Left forelimb (tissue), 1 donor: ENCODE measurements at places on chromosomes 16 and 17.

GRCh38 chr17:57270801-57271245, 14.5 kb downstream of the MSI2 start:
- DNase-seq, result no peak

GRCh38 chr17:19663097-19663496, 14.5 kb downstream of the ALDH3A2 start:
- DNase-seq, result no peak

DNA sequence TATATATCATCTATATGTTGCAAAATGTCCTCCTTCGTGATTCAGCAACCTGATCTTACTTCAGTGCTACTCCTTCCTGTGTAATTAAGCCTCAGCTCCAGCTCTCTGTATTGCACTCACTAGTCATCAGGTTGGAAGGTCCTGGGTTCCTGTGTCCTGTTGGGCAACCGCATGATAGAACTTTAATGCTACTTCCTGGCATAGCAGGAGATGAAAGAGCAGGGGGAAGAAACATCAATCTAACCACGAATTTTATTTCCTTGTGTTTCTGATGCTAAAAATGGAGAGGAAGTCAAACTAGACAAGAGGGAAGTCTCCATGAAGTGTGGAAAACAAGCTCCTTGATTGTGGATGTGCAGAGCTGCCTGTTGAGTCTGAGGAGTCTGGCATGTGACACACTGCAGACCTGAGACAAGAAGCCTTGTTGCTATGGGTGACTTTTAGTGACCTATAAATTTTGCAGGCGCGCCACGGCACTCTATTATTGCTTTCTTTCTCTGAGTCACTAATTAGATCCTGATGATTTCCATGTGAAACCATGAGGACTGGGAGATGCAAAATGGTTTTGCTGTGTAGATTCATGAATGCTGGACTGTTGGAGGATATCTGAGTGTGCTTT, 25.6 kb downstream of the IGSF6 start:
- no peak for DNase-seq

DNA sequence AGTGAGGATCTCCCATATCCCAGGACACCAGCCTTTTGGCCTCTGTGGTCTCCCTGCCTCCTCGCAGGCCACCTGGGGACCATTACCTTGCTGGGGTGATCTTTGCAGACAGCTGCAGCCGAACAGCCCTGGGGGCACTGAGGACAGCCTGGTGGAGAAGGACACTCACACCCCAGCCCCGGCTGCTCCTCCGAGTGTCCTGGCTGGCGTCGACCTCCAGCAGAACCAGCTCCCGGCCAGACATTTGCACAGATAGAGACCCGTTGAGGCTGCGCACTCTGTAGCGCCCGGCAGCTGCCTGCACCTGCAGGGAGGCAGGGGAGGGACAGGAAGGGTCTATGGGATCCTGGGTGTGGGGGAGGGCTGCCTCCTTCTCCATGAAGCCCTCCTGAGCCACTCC, 90.3 kb downstream of the RMI2 start:
- DNase-seq, result no peak

DNA sequence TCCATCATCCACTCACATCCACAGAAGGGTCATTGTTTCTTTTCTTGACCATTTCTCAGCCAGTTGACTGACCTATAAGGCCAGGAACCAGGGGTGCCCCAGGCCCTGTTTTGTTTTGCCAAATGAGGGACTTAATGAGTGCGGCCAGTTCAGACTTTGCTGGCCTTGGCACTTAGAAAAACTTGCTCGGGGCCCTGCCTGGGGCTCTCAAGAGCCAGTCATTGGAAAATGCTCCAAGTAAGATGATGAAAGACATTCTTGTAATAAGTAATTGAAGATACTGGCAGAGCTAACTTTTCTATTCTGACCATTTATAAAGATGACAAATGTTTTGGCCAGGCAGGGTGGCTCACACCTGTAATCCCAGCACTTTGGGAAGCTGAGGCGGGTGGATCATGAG, 29.0 kb upstream of the CLEC18B start:
- no peak for DNase-seq

DNA sequence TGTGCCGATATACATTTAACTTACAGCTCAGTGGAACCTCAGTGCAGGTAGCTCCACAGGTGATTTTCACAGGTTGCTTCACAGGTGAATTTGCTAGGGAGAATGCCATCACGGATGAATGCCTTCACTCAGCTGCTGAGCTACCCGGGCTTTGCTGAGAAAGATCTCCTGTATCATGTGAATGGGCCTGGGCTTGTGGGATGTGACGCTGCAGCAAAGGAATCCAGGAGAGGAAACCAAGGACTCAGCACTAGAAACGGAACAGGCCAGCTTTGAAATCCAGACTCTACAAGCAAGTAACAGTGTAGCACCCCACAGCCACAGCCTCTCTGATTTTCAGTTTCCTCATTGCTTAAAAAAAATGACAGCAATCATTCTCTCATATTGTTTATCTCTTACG, 271.4 kb upstream of the MAF start:
- no peak for DNase-seq

- no peak for DNase-seq
Observed at GRCh38 chr16:86157616-86158247, 258.8 kb downstream of the IRF8 start.
